ENCODE measurements at places on chromosomes 12 and 14.
A peak's percentile ranks its signal among the peaks of the same experiment; 100 is the strongest.

GRCh38 chr12:124610021-124610612 lies 42.7 kb upstream of the NCOR2 start:
- DNase-seq, result no peak

- no peak for DNase-seq
Observed at GRCh38 chr12:75720812-75721641, 209.6 kb upstream of the KRR1 start.

GRCh38 chr12:84375449-84376170 lies 537.0 kb downstream of the SLC6A15 start:
- DNase-seq, result no peak

DNA sequence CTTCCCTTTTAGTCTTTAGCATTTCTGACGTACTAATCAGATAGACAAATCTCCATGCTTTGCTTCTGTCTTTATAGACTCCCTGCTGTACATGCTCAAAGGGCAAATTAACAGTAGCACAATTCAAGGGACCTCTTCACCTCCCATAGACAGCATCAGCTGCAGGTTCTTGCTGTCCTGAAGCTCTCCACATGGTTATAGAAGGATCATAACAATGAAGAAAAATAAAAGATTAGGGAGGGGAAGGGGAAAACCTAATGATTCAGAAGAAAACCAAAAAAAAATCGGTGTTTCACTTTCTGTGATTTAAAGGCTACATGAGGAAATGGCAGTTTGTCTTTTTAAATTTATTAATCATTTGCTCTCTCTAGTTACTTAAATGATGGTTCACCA lies 155.5 kb downstream of the PTCSC3 start:
- DNase-seq, result no peak

- DNase-seq, result no peak
Observed at GRCh38 chr12:116984098-116984497, 73.3 kb downstream of the FBXW8 start.

GRCh38 chr12:28443337-28443736 lies 253.1 kb downstream of the CCDC91 start:
- DNase-seq, result no peak

- DNase-seq, result no peak
Observed at GRCh38 chr12:81974762-81975161, 215.6 kb upstream of the PPFIA2 start.

- peak; percentile 55 for DNase-seq
Observed at GRCh38 chr14:85533023-85533860, 3.3 kb downstream of the FLRT2 start.

DNA sequence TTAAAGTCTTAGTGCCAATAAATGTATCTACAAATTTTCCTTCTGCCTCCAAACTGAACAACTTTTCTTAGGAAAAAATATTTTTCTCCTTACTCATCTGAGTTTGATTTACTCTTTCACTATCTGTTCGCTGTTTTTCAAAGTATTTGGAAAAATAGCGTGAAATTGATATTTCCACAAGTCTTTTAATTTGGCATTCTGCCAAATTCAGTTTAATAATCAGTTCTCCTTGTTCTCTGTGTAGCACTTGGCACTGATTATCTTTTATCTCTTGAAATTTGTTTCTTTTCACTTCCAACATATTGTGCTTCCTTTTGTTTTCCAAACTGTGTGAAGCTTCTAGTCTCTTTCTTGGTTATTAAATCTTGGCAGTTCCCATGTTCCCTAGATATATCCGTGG lies 559.8 kb downstream of the RPL10L start:
- no peak for DNase-seq

DNA sequence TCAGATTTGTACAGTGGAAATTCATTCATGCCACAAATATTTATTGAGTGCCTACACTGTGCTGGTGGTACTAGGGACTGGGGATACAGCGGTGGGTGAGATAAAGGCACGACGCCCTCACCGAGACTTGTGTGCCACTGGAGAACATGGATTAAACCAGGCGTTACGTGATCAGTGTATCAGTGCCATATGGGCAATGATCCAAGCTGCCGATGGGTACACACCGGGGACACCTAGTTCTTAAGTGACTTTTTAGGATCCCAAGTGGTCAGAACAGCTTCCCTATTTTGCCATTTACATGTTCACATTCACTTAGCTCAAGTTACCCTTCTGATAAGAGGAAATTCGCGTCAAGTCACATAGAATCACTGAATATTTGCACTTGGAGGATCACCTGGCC lies 236.7 kb downstream of the CACNA1C start:
- DNase-seq, result no peak

GRCh38 chr12:109595321-109595902 lies 21.8 kb downstream of the MVK start:
- DNase-seq, result no peak

GRCh38 chr14:88188745-88189416 lies 134.2 kb downstream of the KCNK10 start:
- DNase-seq, result no peak

DNA sequence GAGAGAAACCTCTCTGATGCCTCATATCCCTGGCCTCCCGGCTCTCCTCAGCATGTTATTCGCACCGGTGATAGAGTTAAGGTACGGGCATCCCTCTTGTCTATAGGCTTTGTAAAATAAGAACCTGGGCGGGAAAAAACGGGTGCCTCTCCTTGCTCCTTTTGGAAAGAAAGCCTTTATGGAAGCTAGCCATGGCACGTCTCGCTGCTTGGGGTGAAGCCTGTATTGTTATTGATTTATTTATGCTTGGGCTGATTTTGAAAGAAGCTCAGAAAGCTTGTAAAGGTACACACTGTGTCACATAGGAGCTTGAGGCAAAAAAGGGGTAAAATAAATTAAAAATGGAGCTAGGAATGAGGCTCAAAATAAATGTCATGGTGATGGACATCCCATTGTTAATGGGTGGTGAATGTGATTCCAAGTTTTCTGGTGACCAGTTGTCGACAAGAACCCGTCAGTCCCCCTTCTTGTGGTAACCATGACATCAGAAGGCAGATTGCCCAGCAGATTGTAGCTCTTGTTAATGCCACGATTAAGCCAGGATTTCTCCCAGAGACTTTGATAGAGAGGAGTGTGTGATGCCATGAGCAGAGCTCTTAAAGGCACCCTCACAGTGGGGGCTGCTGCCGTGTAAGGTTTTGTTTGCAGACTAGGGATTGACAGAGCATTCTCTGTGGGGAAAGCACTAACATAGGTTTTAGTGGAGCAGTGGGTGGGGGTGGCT lies 50.4 kb upstream of the ASPG start:
- DNase-seq, result no peak

DNA sequence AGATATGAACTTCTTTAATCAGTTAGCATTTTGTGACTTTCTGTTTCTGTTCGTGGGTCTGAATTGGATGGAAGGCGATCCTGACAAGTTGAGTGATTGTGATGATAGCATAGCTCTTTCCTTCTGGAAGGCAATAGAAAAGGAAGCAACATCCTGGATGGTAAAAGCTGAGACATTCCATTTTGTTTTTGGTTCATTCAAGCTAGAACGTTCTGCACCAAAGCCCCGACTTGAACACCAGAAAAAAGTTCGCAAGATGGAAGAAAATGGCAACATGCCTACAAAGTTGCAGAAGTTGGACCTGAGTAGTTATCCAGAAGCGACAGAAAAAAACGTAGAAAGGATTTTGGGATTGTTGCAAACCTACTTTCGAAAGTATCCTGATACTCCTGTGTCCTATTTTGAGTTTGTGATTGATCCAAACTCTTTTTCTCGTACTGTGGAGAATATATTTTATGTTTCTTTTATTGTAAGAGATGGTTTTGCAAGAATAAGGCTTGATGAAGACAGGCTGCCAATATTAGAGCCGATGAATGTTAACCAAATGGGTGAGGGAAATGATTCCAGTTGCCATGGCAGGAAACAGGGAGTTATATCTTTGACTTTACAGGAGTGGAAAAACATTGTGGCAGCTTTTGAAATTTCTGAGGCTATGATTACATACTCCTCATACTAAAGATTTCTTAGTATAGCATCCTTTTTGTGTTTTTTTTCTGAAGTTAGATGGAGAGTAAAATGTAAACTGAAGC lies 896 bp downstream of the EID3 start:
- no peak for DNase-seq

DNA sequence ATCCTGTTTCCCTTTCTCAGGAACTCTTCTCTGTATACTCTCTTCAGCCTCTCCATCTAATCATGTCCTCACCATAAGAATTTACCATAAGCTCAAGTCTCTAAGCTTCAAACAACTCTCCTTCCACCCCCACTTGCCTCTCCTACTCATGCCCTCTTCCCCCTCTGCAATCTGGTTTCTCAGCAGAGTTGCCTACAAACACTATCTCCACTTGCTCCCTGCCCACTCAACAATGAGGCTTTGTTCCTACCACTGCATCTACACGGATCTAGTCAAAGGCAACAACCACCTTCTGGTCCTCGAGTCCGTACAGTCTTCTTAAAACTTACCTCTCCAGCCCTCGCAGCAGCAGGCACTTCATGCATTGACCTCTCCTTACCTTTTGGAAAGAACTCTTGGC lies 17.2 kb upstream of the FBLN5 start:
- no peak for DNase-seq

GRCh38 chr12:102526656-102527055 lies 46.3 kb upstream of the IGF1 start:
- no peak for DNase-seq

DNA sequence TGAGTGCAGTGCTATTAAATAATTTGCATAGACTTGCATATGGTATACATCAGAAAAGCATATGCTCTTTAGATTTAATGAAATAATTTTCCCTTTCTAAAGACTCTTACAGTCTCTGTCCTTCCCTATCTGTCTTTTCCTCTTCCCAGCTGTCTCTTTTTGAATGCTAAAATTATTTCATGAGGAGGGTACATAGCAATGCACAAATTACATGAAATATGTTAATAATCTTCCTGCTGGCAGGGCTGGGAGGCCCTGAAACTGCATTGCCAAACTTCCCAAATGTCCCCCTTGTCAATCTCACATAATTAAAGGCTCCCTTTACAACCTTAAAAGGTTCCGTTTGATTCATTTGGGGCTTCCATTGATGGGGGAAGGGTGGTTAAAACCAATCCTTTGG lies 22.2 kb downstream of the LLPH start:
- DNase-seq, result no peak

DNA sequence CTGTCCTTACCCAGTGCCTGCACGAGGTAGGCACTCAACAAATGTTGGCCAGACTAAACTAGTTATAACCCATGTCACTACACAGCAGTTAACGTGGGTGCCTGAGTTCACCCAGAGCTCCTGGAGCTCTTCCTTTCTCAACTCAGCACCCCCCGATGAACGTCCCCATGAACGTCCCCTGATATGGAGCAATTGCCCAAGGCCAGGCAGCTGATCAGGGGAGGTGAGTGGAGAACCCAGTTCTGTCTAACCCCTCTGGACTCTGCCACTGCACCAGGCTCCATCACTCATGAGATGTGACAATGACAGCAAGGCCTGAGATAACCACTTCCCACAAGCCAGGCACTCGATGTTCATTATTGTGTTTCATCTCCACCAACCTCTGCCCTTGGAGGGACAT lies 199.0 kb downstream of the BCL11B start:
- no peak for DNase-seq

- no peak for DNase-seq
Observed at GRCh38 chr14:103703433-103704385, 11.5 kb downstream of the XRCC3 start.

GRCh38 chr14:77310026-77310425 lies 10.7 kb downstream of the POMT2 start:
- DNase-seq, result no peak

DNA sequence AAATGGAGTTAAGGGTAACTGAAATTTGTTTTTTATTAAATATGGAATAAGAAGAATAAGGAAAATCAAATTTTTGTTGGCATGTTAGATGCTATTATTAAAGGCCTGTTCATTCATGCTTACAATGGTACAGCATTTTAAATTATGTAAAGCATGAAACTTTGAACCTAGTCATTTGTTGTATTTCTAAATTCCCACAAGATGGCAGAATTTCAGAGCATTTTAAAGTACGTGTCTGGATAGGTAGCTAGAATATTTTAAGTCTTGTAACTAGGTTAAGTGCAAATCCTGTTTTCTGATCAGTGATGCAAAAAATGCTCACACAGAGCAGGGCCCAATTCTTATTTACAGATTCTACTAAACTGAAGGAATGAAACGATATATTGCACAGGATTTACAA lies 585.6 kb upstream of the MIS18BP1 start:
- DNase-seq, result no peak

- DNase-seq, result no peak
Observed at GRCh38 chr14:63508033-63508432, 35.1 kb downstream of the PPP2R5E start.

- DNase-seq, result no peak
Observed at GRCh38 chr14:60353420-60353819, 104.4 kb downstream of the PPM1A start.

DNA sequence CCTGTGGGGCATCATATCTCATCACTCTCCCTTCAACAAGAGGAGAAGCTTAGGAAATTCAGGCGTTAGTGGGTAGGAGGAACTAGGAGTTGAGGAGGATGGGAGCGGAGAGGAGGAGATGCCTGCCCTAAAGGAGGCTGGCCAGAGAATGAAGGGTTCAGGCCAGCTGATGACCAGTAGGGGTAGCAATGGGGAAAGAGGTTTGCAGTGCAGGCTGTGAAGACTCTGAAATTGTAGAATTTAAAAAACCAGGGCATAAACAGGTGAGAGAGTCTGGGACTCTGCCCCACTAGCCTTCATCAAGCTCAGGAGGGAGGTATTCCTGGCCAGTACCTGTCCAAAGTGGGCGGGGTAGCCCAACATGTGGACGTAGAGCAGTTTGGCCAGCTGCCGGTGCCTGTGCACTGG lies 809 bp downstream of the AP1G2 start:
- DNase-seq, result no peak

- DNase-seq, result no peak
Observed at GRCh38 chr12:104279164-104279563, 24.4 kb upstream of the EID3 start.

DNA sequence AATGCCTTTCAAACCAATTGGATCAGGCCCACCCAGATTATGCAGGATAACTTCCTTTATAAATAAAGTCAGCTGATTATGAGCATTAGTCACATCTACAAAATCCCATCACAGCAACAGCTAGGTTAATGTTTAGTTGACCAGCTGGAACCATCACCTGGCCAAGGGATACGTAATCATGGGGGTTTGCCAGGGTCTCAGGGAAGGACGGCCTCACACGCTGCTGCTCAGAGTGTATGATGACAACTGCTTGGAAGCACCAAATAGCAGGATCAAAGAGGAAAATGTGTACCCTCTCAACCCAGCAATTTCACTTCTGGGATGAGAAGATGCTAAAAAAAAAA lies 162.6 kb downstream of the SLC15A4 start:
- no peak for DNase-seq

- no peak for DNase-seq
Observed at GRCh38 chr14:60482743-60483142, 3.1 kb downstream of the C14orf39 start.

- DNase-seq, result peak; percentile 79
Observed at GRCh38 chr12:77402716-77403115, 337.3 kb upstream of the E2F7 start.
